ENCODE measurements at places on chromosomes 1 and 21.
A peak's percentile ranks its signal among the peaks of the same experiment; 100 is the strongest.

- no peak for DNase-seq
These were observed 879 bp upstream of the WLS start for GRCh38 chr1:68233202-68233601.

- DNase-seq: peak; percentile 22
These were observed 10.1 kb upstream of the SAMD11 start for GRCh38 chr1:913491-914130.

DNA sequence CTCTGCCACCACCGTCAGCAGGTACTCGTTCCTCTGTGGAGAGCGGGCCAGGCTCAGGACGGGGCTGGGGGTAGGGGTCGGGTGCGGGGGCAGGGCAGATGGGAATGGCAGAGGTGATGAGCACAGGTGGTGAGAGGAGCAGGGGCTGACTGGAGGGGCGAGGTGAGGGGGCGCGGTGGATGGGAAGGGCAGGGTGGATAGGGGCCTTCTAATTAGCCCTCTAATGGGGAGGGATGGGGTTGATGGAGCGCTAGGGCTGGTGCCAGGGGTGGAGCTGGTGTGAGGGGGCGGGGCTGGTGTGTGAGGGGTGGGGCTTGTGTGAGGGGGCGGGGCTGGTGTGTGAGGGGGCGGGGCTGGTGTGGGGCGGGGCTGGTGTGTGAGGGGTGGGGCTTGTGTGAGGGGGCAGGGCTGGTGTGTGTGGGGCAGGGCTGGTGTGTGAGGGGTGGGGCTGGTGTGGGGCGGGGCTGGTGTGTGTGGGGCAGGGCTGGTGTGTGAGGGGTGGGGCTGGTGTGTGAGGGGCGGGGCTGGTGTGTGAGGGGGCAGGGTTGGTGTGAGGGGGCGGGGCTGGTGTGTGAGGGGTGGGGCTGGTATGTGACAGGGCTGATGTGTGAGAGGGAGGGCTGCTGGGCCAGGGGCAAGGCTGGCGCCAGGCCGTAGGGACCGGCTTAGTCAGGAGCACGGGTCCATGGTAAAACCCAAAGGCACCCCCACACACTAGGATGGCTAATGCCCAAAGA lies 5.9 kb downstream of the KRTAP10-1 start:
- DNase-seq: no peak

GRCh38 chr1:226979115-226979516 lies 39.0 kb downstream of the COQ8A start:
- DNase-seq: no peak

GRCh38 chr1:88897070-88897730 lies 5.8 kb upstream of the GTF2B start:
- no peak for DNase-seq

GRCh38 chr21:33011462-33011861 lies 14.3 kb upstream of the OLIG2 start:
- no peak for DNase-seq

DNA sequence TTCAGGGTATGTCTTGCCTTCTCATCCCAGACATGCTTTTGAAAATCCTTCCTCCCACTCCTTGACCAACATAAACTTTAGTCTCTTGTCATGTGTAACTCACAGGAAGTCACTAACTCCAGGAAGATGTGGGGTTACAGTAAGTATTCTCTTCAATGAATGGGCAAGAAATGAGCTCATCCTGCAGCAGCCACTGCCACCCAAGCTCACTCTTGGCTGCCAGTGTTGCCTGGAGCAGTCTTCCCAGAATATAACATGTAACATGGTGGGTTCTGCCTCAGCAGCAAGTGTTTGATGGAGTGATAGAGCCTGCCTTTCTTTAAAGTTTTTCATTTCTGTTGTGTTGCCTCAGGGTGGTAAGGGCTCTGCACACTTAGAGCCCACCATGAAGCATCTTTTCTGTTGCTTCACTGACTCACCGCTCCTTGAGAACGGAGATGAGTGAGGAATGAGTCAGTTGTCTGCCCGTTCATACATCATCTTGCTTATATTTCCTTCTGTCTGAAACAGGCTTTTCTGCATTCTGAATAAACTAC lies 187.0 kb downstream of the TPR start:
- no peak for DNase-seq

DNA sequence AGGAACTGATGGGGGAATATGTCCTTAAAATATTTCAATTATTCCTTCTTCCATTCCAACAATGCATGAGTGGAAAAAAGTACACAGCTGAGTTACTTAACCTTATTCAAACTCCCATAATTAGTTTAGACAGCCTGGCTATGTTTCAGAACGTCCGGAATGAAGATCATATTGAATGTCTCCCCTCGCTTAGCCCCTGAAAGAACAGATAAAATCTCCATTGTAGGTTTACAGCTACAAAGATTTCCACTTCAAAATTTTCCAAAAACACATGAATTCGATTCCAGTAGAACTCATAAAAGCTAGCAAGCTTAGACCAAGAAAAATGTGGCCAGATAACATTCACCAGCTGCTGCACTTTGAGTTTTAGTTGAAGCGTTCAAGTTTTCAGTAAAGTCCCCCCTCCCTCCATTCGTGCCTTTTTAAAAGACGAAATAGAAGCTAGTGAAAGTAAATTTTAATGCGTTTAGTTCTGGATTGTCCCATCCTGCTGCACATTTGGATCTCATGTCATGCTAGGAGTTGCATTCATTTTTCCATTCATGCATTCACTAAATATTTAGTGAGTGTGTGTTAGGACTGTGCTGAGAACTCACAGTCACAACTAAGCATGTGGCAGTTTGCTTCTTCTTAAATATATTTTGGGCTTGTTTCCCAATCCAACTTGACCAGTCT lies 29.4 kb upstream of the SSX2IP start:
- peak; percentile 25 for DNase-seq

GRCh38 chr1:185668013-185668412 lies 66.2 kb upstream of the HMCN1 start:
- DNase-seq: no peak

GRCh38 chr1:206479183-206480125 lies 9.2 kb downstream of the IKBKE start:
- DNase-seq: peak; percentile 76

Data from right hindlimb (tissue), 1 donor.